Kasumi-1 (cell line): ENCODE measurements at places on chromosomes 1 and 21.

DNA sequence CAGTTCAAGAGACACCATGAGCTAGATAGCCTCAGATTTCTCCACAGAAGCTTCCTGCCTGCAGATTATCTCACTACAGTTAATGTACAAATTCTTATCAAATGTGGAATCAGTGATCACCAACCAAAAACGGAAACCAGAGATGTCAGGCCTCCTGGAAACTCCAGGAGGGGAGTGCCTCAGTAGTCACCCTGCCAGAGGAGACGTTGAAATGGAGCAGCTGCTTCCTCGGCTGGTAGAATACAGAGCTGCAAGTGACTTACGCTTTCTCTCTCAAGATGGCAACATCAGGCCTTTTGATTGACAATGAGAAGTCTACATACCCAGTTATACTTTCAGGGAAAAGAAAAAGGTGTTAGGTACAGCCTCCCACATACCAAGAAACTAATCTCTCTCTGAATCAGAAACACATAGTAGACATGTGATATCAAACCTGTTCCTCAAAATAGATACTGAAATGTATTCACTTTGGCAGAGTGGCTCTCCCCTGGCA lies 52.2 kb downstream of the ACP6 start:
- peak; percentile 18 for DNase-seq

DNA sequence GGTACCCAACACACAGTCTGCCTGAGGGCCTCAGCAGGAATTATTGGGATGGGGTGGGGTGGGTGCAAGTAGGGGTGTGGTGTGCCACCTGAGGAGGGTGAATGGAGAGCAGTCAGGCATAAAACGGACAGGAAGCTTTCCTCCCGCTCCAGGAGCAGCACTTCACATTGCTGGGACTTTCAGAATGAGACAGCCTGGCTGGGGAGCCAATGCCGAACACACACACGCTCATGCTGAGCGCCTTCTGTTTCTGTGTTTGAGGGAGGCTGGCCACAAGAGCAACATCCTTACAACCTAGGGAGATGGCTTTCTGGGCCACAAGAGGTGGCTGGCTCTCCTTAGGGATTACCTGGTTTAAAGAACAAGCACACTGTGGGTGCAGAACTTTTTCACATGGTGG lies 98.0 kb downstream of the LAMC2 start:
- no peak for DNase-seq

GRCh38 chr1:60133848-60134247 lies 60.3 kb upstream of the C1orf87 start:
- DNase-seq, result no peak

- DNase-seq, result no peak
These were observed 78.2 kb downstream of the SLC66A1 start for GRCh38 chr1:19390166-19390850.

- DNase-seq, result no peak
These were observed 32.9 kb downstream of the RABIF start for GRCh38 chr1:202856014-202856413.

GRCh38 chr1:56758135-56758534 lies 61.1 kb downstream of the FYB2 start:
- DNase-seq, result no peak

DNA sequence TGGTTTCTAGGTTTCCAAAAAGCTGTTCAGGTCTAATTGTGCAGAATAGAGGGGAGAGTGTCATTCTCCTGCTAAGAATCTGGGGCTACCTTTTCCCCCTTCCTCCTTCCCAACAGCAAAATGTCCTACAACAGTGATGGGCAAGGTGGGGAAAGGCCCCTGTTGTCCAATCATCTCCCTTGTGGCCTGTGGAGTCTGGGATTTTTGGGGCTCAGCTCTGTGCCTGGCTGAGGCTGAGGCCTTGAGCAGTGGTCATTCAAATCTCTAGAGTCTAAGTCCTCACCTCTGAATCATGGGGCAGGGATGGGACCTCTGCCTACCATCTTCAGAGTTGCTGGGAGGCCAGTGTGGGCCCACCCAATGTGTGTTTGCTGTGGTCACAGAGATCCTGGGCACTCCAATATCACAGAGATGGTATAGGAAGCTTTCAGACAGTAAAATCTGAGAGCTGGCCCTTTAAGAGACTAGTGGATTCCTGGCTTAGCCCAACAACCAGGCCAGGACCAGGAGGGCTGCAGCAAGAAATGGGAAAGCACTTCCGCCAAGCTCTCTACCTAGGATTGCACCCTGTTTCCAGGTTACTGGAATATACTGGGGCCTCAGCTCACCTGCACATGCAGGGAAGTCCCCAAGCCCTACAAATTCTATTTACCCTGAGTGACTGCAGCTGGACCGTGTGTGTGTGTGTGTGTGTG lies 28.5 kb upstream of the TENT5C start:
- no peak for DNase-seq

DNA sequence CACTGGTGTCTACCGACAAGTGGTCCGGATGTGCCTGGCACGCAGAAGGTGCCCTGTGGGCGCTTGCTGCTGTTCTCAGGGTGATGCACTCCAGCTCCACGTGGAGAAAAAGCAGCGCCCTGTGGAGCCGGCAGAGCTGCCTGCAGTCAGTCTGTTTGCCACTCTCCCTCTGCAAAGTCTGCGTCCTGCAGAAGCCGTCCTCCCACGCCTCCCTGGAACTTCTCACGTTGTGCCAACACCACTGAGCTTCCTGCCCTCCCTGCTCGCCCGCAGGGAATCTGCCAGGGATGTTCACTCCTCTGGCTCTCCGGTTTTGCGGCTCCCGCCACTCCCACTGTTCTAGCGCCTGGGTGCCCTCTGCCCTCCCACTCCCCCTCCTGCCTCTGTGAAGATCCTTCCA lies 19.8 kb upstream of the UBXN10 start:
- peak; percentile 67 for DNase-seq

GRCh38 chr1:18928985-18929384 lies 26.6 kb upstream of the ALDH4A1 start:
- no peak for DNase-seq

DNA sequence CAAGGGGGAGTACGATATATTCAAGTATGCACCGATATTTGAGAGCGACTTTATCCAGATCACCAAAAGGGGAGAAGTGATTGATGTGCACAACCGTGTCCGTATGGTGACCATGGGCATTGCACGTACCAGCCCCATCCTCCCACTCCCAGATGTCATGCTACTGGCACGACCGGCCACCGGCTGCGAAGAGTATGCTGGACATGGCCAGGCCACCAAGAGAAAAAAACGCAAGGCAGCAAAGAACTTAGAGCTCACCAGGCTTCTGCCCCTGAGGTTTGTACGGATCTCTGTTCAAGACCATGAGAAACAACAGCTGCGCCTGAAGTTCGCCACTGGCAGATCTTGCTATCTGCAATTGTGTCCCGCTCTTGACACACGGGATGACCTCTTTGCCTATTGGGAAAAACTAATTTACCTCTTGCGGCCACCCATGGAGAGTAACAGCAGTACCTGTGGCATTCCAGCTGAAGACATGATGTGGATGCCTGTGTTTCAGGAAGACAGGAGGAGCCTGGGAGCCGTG lies 16.5 kb downstream of the ATF3 start:
- no peak for DNase-seq

GRCh38 chr1:230105754-230106625 lies 39.0 kb downstream of the GALNT2 start:
- no peak for DNase-seq

- no peak for DNase-seq
These were observed 144.0 kb downstream of the KCNH1 start for GRCh38 chr1:210989905-210990304.
